Activated CD4-positive, alpha-beta memory T cell treated with anti-CD3 and anti-CD28 coated beads, Interleukin-2, amount 10 ng/mL, durations not matched to agents 7 days and 5 days (primary cell): ENCODE measurements at places on chromosomes 6 and 20. TPM values are rescaled to one million over a fixed set of nuclear protein-coding genes. Genes with fewer than 3 reads are reported as not detected.
A peak's percentile ranks its signal among the peaks of the same experiment; 100 is the strongest.

The ASIP gene
- not detected for total RNA-seq

The MAPK13 gene
- 56.2 TPM for total RNA-seq

The ELMO2 gene
- 85.6 TPM for total RNA-seq

The RSPO3 gene
- not detected for total RNA-seq

The LINC00237 gene
- total RNA-seq = not detected

The C6orf141 gene
- total RNA-seq = 0.48 TPM

The PGC gene
- total RNA-seq = not detected

The HLA-DOB gene
- total RNA-seq = 2.2 TPM

The HDGFL1 gene
- not detected for total RNA-seq

- no peak for DNase-seq
- H3K27me3 ChIP-seq = no peaks in the 10 kb centered on the region
- H3K27ac ChIP-seq = no peak overlapping the region
- no peaks in the 10 kb centered on the region for H3K4me1 ChIP-seq
- no peaks in the 10 kb centered on the region for H3K36me3 ChIP-seq
Observed at GRCh38 chr6:22071270-22072041, 225.4 kb downstream of the PRL start.

DNA sequence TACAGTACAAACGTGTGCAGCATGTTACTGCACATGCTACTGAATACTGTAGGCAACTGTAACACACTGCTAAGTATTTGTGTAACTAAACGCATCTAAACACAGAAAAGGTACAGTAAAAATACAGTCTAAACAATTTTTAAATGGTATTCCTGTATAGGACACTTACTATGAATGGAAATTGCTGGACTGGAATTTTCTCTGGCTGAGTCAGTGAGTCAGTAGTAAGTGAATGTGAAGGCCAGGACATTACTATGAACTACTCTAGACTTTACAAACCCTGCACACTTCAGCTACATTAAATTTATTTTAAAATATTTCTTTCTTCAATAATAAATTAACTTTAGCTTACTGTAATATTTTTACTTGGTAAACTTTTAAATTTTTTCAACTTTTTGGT is 225.0 kb upstream of the TENT5A start:
- no peaks in the 10 kb centered on the region for H3K36me3 ChIP-seq
- no peaks in the 10 kb centered on the region for H3K27me3 ChIP-seq
- H3K4me3 ChIP-seq = no peak overlapping the region
- no peaks in the 10 kb centered on the region for H3K4me1 ChIP-seq
- no peak for DNase-seq
- H3K27ac ChIP-seq = no peak overlapping the region

- H3K4me3 ChIP-seq = no peak overlapping the region
- no peaks in the 10 kb centered on the region for H3K4me1 ChIP-seq
- DNase-seq = no peak
- no peaks in the 10 kb centered on the region for H3K27me3 ChIP-seq
- H3K36me3 ChIP-seq = no peaks in the 10 kb centered on the region
Observed at GRCh38 chr6:123224077-123224476, 228.0 kb downstream of the CLVS2 start.

- no peak overlapping the region for H3K4me3 ChIP-seq
- no peak overlapping the region for H3K27ac ChIP-seq
- H3K36me3 ChIP-seq = no peaks in the 10 kb centered on the region
- H3K27me3 ChIP-seq = no peaks in the 10 kb centered on the region
- no peaks in the 10 kb centered on the region for H3K4me1 ChIP-seq
Observed at GRCh38 chr6:54632984-54633565, 213.5 kb upstream of the FAM83B start.

DNA sequence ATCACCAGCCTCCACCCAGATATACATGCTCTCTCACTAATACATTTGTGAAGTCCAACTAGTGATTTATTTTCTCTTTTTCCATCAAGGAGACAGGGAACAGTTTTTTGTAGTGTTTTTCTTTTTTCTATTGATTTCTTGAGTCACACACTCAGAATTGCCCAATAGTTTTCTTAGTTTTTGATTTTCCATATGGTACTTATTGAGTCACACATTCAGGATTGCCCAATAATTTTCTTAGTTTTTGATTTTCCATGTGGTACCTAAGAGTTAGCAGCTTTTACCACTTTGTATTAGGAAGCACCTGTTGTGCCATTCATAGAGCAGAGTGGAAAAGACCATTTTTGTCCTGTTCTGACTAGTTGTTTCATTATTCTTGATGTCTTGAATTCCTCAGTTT is 1268.8 kb downstream of the EPHA7 start:
- H3K4me3 ChIP-seq = no peak overlapping the region
- H3K36me3 ChIP-seq = no peaks in the 10 kb centered on the region
- no peak overlapping the region for H3K27ac ChIP-seq
- H3K27me3 ChIP-seq = no peaks in the 10 kb centered on the region

GRCh38 chr6:108872575-108872974 is 24.4 kb downstream of the ARMC2 start:
- H3K4me1 ChIP-seq = peaks cover 64% of the 10 kb centered on the region
- peaks cover 5% of the 10 kb centered on the region for H3K27me3 ChIP-seq
- no peak for DNase-seq
- peak overlapping the region; percentile 100 for H3K27ac ChIP-seq
- peaks cover 67% of the 10 kb centered on the region for H3K36me3 ChIP-seq

GRCh38 chr20:47776639-47777038 is 8.6 kb downstream of the SULF2 start:
- H3K27me3 ChIP-seq = peaks cover 12% of the 10 kb centered on the region
- no peak overlapping the region for H3K4me3 ChIP-seq
- H3K4me1 ChIP-seq = no peaks in the 10 kb centered on the region
- H3K27ac ChIP-seq = no peak overlapping the region
- no peak for DNase-seq

GRCh38 chr6:132598473-132598872 is 8.9 kb upstream of the TAAR5 start:
- peaks cover 12% of the 10 kb centered on the region for H3K27me3 ChIP-seq
- H3K27ac ChIP-seq = no peak overlapping the region
- no peak overlapping the region for H3K4me3 ChIP-seq

- H3K4me3 ChIP-seq = no peak overlapping the region
- no peaks in the 10 kb centered on the region for H3K36me3 ChIP-seq
- H3K27ac ChIP-seq = no peak overlapping the region
- DNase-seq = no peak
Observed at GRCh38 chr20:17556837-17557674, 12.8 kb upstream of the DSTN start.

- no peak for DNase-seq
- no peaks in the 10 kb centered on the region for H3K36me3 ChIP-seq
- H3K27ac ChIP-seq = no peak overlapping the region
- no peak overlapping the region for H3K4me3 ChIP-seq
Observed at GRCh38 chr6:67694127-67694526, 941.0 kb upstream of the ADGRB3 start.

DNA sequence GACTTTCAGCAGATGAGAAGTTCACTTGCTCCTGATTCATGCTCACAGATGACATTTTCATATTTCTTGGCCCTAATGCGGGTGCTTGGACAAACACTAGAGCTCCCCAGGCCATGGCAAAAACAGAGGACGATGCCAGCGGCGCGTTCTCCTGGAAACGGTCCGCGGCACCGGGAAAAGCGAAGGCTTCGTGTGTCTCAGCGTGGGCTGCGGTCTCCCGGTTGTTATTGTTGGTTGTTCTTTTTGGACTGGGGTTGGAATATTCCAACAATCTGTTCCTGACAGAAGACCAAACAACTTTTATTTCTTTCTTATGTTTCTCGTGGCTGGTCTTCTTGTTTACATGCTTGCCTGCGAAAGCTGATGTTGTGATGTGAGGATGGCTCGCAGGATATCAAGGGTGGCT is 46.8 kb upstream of the NEDD9 start:
- H3K27me3 ChIP-seq = no peaks in the 10 kb centered on the region
- H3K4me3 ChIP-seq = no peak overlapping the region
- peaks cover 43% of the 10 kb centered on the region for H3K4me1 ChIP-seq

DNA sequence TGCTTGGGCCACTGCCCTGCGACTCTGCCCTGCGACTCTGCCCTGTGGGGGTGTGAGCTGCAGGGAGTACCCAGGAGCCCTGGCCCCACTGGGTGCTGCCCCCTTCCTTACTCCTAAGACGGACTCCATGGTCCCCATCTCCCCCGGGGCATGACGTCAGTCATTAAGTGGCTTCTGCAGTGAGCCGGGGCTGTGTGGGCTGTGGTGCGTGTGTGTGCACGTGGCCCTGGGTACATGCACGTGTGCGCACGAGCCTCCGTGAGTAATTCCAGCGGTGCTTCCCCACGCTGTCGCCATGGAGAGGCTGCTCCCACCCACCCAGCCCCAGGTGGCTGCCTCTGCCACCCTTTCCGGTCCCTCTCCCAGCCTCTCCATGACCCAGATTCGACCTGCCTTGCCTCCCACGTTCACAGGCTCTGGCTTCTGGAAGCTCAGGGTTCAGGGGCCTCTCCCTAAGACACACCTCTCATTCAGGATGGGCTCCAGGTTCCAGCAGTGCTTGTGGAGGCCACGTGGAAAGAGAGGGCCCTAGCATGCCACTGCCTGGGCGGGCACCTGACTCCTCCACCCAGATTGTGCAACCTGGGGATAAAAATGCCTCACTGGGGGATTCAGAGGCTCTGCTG is 88.3 kb downstream of the DLGAP4 start:
- no peak overlapping the region for H3K27ac ChIP-seq
- peaks cover 3% of the 10 kb centered on the region for H3K27me3 ChIP-seq
- H3K36me3 ChIP-seq = no peaks in the 10 kb centered on the region
- H3K4me3 ChIP-seq = no peak overlapping the region
- DNase-seq = no peak
- H3K4me1 ChIP-seq = no peaks in the 10 kb centered on the region

DNA sequence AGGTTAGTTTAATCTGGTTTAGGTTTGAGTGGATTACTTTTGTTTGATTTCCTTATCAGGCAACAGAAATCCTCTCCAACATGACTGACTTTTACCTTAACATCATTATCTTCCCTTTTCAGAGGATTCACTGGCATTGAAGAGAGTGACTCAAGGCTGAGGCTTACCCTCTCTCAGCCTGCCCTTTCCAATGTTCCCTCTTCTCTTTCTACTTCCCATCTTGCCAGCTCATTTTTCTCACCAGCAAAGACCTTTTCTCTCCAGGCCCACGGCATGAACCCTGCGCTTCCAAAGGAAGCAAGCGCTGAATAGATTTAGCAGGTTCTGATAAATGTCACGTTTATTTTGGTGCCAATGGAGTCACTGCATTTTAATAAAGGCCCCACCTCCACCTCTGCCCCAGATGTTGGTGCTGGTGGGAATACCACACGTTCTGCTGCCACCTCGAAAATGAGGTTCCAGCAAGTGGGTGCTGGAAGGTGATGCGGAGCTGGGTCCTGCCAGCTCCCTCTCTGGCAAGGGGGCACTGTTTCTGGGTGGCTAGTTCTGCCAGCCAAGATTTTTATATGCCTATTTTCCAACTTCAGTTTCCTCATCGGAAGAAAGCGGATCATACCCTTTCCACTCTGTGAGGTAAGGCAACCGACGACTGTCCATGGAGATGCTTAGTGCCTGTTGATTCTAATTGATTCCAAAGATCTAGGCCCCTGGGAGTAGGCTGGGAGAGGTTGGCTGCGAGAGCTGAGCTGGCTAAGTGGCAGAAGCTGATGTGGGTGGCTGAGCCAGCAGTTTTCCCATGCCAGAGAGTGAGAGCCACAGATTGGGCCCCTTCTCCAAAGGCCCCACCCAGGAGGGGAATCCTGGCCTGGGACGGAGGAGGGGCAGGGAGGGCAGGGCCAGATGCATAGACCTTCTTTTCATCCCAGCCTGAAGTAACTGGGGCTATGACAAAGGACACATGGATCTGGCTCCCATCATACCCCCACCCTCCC is 87.7 kb upstream of the MAFB start:
- peaks cover 3% of the 10 kb centered on the region for H3K27me3 ChIP-seq
- no peak for DNase-seq
- no peak overlapping the region for H3K4me3 ChIP-seq
- H3K27ac ChIP-seq = no peak overlapping the region

GRCh38 chr6:127924440-127924839 is 23.6 kb upstream of the THEMIS start:
- H3K27me3 ChIP-seq = no peaks in the 10 kb centered on the region
- DNase-seq = no peak
- H3K36me3 ChIP-seq = peaks cover 47% of the 10 kb centered on the region
- H3K4me1 ChIP-seq = peaks cover 44% of the 10 kb centered on the region
- no peak overlapping the region for H3K4me3 ChIP-seq
- H3K27ac ChIP-seq = no peak overlapping the region
